ENCODE measurements at places on chromosomes 4 and X.

DNA sequence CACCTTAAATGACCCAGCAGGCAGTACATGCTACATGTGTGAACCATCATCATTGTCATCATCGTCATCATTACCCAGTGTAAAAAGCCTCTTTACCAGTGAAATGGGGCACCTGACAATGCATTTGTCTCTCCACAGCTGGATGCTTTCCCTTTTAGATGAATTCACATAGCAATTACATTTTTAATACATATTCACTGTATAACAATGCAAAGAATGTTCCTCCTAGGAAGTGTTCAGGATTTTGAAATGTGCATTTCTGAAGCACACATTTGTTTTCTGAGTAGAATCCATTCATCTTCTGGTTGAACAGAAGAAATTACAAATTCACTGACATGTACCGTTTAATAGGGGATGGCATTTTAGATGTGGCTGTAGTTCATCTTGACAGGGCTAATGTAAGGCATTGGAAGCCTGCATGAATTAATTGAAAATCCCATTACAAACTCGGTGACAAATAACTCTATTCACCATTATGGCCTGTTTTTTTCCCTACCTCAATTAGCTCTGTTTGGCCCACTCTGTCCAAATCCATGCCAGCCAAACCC lies 111.1 kb downstream of the SH3RF1 start:
- no peak for DNase-seq

DNA sequence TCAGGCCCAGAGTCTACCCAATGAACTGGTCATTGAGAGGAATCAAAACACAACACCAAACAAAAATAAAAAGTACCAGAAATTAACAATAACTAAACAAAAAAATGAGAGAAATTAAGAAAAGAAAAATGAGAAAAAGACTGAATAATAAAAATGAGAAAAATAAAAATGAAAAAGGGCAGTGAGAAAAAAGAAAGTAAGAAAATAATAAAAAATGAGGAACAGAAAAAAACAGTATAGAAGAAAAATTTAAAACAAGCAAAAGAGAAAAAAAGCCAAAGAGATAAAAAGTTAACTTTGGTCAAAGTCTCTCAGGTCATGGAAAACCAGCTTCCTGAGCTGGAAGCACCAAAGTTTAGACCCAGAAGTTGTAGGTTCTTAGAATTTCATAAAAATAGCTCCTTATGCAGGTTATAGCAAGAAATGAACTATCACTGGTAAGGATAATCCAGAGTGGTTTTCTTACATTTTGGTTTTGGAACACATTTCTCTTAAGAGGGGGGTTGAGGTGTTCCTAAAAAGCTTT lies 51.0 kb upstream of the WDR17 start:
- no peak for DNase-seq

DNA sequence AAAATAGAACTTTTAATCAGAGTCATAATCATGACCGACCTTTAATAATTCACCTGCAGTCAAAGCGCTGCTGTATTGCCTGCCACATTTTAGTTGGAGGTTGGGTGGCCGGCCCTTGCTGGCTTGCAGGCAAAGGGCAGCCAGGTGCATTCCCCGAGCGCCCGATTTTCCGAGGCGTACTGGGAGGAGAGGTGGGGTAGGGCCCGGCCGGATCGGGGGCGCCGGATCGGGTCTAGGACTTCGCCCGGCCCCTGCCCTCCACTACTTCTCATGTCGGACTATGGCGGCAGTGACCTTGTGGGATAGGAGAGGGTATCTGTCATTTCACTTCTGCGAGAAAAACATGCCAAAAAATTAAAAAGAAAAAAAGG lies 2.5 kb upstream of the RS1 start:
- no peak for DNase-seq

DNA sequence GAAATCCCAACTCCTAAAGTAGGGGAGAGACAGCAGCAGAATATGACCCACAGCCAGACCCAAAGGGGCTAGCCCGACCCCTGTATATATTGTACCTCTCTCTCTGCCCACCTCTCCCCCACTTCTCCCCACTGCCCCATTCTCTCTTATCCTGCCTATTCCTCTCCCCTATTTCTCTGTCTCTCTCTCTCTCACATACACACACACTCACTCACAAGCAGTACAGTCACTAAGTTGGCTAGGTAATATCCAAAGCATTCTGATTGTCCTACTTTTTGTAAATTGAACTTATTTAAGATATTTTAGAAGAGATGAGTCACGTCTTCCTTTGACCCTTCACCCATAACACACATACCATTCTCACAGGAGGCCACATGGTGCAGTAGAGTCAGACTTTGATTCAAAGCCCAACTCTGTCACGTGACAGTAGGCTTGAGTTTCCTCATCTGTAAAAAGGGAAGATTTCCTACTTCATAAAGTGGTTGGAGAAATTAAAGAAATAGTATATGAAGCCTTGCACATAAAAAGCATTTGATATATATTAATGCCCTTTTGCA lies 29.5 kb downstream of the SRPX2 start:
- no peak for DNase-seq

DNA sequence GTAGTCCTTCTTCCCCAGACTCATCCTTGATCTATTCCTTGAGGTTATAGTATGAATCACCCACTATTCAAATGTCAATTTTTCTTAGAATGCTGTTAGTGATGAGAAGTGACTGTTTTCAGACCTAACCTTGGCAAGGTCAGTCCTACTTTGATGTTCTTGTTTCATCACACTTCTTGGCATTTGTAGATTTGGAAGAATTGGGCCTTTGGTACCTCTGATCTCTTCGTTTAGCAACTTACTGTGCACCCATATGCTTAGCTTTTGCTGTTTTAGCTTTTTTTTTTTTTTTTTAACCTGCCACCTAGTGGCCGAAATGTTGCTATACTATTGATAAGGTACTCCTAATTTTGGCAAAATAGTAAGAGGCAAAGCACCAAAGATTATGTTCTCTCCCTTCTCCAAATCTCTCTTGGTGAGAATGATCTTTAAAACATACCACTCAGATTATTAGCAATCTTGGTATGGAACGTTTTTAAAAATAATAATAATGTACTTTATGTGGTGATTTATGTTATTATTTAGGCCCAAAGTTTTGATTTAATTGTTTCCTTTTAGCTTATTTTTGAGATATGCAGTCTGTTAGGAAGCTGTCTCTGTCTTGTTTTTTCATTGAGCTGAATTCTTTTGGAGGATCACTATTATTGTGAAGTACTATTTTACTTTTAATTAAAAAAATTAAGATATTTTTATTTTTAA lies 16.6 kb downstream of the DCK start:
- no peak for DNase-seq

DNA sequence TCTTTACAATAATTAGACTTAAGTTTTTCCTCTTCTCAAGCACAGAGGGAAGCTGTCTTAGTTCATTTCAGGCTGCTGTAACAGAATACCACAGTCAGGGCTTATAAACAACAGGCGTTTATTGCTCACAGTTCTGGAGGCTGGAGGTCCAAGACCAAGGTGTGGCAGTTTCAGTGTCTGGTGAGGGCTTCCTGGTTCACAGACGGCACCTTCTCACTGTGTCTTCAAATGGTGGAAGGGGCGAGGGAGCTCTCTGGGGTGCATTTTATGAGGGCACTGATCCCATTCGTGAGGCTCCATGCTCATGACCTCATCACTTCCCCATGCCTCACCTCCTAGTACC lies 115.7 kb upstream of the MXRA5 start:
- no peak for DNase-seq

GRCh38 chrX:13365161-13365560 lies 45.3 kb upstream of the ATXN3L start:
- no peak for DNase-seq

- DNase-seq, result no peak
Measured at GRCh38 chrX:133544115-133544514, 128.8 kb upstream of the GPC4 start.

- DNase-seq, result no peak
Measured at GRCh38 chr4:102430461-102430910, 70.7 kb upstream of the NFKB1 start.

DNA sequence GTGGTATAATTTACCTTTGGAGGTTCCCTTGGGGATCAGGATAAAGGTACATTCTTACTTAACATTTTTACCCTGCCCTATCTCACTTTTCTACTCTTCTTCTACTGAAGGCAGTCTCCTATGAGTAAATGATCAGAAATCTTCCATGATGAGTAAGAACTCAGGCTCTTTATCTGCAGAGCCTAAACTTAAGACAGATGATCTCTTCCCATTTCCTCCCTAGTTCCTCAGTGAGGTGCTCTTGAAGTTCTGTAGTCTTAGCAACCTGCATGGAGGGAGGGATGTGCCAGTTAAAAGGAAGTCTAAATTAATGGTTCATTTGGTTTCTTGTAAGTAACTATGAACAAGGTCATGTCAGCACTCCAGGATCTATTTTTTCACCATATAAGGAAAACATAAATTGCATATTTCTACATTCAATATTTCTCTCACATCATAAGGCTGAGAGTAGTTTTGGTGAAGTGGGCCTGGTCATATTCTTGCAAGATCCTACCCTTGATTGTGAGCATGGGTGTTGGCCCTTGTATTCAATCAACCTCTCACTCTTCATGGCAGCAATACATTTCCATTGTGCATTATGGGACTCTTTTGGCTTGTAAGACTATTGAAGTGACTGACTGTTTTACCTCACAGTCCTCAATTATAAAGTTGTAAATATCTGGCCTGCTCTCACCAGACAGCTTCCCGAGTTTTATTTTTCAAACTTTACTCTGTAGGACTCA lies 295.5 kb downstream of the SLC7A11 start:
- DNase-seq, result no peak

- no peak for DNase-seq
Measured at GRCh38 chr4:106762666-106763443, 273.3 kb downstream of the DKK2 start.
